HTR-8/SVneo (cell line): ENCODE measurements at places on chromosomes 2 and 18.

DNA sequence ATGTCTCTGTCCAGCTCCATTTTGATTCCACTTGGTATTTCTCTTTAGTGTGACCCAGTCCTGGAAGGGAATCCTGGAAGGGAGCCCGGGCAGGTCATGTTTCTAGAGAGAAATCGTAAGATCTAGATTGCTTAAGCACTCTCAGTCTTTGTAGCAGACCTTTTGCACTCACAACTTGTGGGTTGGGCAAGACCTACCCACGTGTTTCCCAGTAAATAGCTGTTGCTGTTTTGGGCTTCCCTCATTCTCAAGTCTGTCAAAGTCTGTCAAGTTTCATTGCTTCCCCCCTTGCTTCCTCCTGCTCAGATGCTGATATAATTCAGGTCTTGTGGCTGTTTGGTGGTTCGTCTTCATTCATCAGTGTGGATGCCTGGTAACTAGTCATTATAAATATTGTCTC is 17.4 kb upstream of the NEMP2 start:
- no peak for DNase-seq

DNA sequence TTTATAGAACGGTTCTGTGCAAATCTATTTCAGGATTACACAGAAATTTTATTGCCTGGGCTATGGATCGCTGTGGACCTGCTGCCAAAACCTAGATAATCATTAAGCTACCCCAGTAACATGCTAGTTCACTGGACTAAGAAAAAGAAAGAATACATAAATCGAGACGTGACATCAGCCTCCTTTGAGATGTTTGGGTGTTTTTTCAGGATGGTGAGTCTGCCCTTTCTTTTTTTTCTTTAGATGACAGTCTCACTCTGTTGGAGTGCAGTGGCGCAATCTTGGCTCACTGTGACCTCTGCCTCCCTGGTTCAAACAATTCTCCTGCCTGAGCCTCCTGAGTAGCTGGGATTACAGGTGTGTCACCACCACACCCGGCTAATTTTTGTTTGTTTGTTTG is 52.0 kb downstream of the FHOD3 start:
- no peak for DNase-seq

DNA sequence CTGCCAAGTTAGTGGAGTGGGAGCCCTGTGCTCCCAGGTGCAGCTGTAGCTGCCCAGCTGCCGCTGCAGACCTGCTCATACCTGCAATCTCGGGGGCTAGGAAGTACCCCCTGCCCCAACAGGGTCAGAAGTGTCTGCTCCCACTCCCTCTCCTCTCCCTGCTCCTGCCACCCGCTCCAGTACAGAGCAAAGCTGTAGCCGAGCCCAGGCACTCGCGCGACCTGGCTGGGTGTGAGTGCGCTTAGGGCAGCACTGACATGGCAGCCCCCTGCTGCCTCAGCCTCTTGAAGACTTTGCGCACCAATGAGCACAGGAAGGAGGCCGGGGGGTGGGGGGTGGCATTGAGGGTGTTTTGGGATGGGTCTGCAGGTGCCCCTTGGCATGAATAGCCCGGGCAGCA is 1951.4 kb downstream of the SUCLG1 start:
- DNase-seq = no peak

DNA sequence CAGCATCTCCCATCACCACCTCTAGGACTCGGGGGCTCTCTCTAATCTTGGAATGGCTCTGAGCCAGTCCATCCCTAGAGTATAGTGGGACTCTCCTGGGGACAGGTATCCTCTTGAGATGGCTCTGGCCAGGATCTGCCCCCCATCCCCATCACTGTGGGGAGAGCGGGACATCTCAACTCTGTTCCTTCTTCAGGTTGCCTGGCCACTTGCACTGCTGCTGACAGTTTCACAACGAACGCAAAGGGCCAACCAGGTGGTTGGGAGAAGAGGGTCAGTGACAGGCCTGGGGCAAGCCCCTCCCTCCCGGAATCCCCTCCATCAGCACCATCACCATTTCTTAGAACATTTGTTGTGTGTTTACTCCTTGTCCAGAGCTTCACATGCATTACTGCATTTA is 62.6 kb downstream of the CIB4 start:
- no peak for DNase-seq

GRCh38 chr2:61196671-61197070 is 34.7 kb downstream of the C2orf74 start:
- DNase-seq = no peak

GRCh38 chr2:69916106-69916505 is 1.2 kb downstream of the MXD1 start:
- DNase-seq = no peak

DNA sequence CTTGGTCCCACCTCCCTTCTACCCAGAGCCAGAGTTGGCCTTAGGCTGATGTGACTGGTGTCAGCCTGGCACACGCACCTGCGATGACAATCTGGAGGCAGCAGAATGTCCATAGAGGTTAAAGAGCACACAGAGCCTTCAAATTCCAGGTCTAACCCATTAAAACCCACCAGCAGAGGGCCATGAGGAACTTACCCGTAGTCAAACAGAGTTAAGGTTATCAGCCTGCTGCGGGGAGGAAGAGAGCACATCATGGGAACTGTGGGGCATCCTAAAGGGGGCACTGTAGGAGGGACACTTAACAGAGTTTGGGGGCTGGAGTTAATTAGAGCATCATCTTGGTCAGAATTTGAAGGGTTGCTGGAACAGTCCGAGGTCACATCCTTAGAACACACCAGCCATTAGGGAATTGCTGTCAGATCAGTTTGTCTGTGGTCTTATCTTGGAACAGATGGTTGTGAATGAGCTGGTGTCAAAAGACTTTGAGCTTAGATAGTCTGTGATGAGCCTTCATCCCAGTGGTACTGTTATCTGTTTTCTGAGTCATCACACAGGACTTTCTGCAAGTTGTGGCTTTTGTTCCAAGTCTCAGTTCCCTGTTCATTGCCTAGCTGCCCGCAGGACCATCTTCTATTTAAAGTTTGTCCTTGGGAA is 248.6 kb downstream of the LOXHD1 start:
- no peak for DNase-seq

DNA sequence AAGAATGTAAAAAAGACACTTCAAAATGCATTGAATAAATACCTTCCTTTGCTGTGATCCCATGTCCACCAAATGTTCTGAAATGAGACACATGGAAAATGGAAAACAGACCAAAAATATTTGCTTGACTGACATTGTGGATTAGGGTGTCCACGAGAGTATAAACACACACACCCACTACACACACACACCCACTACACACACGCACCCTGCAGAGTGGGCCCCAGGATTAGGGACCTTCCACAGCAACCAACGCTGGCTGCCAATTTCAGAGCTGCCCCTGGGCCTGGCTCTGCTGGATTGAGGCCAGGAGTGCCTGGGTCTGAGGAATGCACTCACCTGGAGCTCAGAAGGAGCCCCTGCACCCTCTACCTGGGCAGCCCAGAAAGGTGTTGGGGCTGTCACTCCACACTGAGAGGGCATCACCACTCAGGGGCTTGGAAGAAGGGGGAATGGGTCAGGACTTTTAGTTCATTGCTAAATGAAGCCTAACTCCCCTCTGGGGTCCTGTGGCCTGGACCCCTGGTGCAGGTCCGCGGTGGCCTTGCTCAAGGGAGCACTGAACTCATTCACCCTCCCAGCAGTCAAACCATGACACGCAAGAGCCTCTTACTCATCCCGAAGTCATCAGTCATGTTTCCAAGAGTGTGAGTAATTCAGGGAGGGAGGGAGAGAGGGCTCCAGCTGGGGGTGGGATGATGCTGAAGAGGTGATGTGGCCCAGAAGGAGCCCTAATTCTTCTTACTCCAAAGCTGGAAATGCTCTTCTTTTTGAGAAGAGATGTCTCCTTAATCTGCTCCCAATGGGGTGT is 50.2 kb upstream of the PLB1 start:
- DNase-seq = peak; percentile 83

GRCh38 chr2:45178359-45178758 is 169.1 kb upstream of the SIX2 start:
- no peak for DNase-seq

GRCh38 chr2:231541645-231542044 is 11.4 kb upstream of the NMUR1 start:
- DNase-seq = no peak

DNA sequence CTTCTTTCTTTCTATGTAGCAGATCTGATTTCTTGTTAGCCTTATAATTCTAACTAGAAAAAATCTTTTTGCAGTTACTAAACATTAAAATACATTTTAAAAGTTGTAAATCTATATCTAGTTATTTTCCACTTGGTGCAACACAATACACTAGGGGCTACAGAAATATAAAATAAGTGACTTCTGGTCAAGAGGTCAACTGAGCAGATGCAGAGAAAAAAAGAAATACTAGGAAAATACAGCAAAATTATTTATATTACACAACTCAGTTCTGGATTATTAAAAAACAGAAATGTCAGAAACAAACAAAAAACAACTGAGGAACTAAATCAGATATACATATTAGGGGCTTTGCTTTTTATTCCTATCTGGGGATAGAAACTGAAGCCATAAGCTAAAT is 83.9 kb downstream of the L3MBTL4 start:
- DNase-seq = no peak

DNA sequence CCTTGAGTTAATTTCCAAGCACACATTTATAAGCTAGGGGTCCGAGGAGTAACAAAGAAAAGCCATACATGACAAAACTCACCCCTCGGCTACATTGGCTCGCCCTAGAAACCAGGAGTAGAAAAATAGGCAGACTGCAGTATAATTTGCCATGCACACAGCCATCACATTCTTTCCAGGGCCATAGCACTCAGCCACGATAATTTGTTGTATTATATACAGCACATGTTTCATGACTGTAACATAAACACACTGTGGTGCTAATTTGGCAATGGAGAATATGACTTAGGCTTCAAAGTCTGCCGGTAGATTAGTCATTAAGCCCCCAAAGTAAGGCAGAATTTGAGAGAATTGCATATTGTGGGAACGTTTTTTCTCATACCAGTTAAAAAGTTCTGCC is 254.9 kb downstream of the ZNF521 start:
- DNase-seq = no peak

- DNase-seq = no peak
Observed at GRCh38 chr2:222915092-222915957, 54.5 kb downstream of the ACSL3 start.

- no peak for DNase-seq
Observed at GRCh38 chr18:6271585-6271984, 143.1 kb downstream of the L3MBTL4 start.

DNA sequence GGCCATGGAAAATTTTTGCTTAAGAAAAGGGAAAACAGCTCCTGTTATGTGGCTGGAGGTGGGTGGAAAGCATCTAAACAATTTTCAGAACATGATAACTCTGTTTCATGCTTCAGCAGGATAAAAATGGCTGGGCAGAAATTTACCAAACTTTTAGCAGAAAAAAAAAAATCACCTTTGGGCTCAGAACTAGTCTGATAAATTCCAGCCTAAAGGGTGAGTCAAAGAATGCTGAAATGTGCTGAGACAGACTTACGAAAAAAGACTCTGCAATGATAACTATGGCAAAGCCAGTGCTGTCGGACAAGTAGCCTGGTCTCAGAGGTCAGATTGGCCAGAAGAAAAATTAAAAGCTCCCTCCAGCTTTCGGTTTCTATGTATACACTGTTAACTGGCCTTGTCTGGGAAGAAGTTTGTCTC is 123.6 kb downstream of the LRATD1 start:
- DNase-seq = no peak

GRCh38 chr2:225920621-225921220 is 521.2 kb downstream of the NYAP2 start:
- no peak for DNase-seq

GRCh38 chr2:200756618-200757321 is 54.9 kb upstream of the BZW1 start:
- peak; percentile 84 for DNase-seq

- DNase-seq = no peak
Observed at GRCh38 chr2:99810225-99810624, 320.4 kb upstream of the REV1 start.

DNA sequence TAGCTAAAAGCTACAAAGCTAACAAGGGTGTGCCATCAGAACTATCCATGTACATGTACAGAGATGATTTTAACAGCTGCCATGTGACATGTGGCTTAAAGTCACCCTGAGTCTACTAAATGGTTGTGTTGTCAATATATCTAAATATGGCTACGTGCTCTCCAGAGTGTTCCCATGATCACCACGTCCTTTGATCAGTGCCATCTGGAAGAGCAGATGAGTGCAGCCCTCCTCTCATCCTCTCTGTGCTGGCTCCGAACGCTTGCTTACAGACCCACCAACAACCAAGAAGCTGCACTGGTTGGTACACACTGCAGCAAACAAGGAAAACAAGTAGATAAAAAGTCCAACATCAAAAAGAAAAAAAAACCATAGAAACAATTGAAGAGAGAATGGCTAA is 88.6 kb upstream of the NARS1 start:
- DNase-seq = no peak

DNA sequence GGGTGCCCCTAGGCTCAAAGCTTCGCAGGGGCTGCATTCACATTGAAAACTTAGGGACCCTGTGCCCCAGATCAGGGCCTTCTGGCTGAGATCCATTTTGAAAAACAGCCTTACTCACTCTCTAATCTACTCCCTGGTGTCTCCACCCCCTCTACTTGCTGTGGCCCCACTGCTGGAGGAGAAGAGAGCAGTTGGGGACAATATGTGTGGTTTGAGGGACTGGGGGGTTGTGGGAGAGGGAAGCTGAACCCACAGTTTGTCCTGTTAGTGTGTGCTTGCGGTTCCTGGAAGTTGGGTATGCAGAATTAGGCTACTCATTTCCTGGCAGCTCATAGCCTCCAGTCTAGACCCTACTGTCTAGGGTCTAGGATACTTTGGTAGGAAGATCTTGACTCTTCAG is 211.4 kb downstream of the PRKCE start:
- DNase-seq = no peak

DNA sequence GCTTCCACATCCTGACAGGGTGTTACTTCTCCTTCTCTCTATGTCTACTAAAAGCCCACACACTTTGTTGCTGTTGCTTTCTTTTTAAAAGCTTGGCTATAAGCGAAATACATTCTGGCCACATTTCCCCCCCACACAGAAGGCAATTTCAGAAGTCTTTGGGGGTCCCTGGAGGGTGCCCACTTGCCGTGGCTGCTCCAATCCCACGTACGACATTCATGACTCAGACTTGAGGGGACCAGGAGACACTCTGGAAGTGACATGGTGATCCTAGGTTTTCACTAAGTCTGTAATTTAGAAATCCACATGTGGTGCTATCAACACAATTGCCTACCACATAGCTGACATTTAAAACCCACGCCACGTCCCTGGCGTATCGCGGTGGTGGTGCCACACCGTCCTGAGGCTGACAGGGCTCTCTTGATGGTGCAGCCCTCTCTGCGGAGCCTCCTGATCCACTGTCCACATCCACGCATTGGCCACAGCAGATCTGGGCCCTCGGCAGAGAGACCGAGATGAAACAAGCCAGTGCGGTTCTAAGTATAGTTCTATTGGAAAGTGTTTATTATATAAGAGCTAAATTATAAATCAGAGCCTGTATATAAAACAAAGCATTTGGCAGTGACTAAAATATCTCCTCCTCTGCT is 42.4 kb downstream of the CYP27C1 start:
- no peak for DNase-seq

DNA sequence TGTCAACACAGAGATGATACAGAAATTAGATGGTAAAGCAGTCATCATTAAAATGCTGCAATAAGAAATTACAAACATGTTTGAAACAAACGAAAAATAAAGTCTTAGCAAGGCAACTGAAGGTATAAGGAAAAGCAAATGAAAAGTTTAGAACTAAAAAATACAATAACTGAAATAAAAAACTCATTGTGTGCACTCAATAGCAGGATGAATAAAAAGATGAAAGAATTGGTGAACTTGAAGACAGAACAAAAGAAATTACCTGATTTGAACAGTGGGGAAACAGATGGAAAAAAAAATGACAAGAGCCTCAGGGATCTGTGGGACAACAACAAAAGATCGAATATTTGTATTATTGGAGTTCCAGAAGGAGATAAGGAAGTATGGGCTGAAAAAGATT is 46.5 kb downstream of the TSN start:
- no peak for DNase-seq

GRCh38 chr2:201639205-201639604 is 4.1 kb downstream of the TMEM237 start:
- no peak for DNase-seq
